Pulmonary artery endothelial cell (primary cell): ENCODE measurements at places on chromosomes 3 and 15. TPM values are rescaled to one million over a fixed set of nuclear protein-coding genes. Genes with fewer than 3 reads are reported as not detected.

CHRM5 gene
- total RNA-seq: not detected in 2 replicates

GRCh38 chr3:172036541-172037215, 2.7 kb upstream of the FNDC3B start:
- DNase-seq: no peak

ANKRD63 gene
- total RNA-seq: 0.20 TPM in 1 of 2 replicates, not detected in the other

- DNase-seq: no peak
Measured at GRCh38 chr15:58249646-58250312, 111.6 kb downstream of the AQP9 start.
